Calu3 (cell line): ENCODE measurements at places on chromosomes 4 and X. TPM values are rescaled to one million over a fixed set of nuclear protein-coding genes. Genes with fewer than 3 reads are reported as not detected.

- DNase-seq = no peak
These were observed 88.1 kb downstream of the FSTL5 start for GRCh38 chr4:162075726-162076125.

Gene SLC10A4
- total RNA-seq = 0.59 and 0.61 TPM in 2 replicates

DNA sequence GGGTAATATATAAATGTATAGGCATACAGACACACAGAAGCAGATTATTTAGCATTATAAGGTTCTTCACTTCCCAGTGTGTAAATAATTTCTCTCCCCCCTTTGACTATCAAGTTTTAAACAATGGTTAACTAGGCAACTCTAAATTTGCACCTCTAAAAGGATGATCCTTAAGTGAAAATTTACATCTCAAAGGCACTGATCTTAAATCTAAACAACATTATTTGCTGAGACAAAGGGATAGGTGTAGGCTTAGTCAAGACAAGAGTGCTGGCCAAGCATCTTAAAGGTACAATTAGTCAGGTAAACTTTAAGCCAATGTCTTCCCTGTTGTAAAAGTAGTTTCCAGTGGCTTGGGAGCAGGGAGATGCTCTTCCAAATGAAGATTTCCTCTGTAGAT lies 33.0 kb downstream of the NLRP2B start:
- DNase-seq = no peak

Gene CYLC1
- not detected in 2 replicates for total RNA-seq

GRCh38 chr4:2672700-2673099 lies 83.4 kb downstream of the TNIP2 start:
- no peak for DNase-seq

Gene RPL39
- total RNA-seq = 1,689 and 1,778 TPM in 2 replicates

Gene PDGFRA
- not detected in 2 replicates for total RNA-seq

Gene TREX2
- 2.0 and 2.2 TPM in 2 replicates for total RNA-seq

DNA sequence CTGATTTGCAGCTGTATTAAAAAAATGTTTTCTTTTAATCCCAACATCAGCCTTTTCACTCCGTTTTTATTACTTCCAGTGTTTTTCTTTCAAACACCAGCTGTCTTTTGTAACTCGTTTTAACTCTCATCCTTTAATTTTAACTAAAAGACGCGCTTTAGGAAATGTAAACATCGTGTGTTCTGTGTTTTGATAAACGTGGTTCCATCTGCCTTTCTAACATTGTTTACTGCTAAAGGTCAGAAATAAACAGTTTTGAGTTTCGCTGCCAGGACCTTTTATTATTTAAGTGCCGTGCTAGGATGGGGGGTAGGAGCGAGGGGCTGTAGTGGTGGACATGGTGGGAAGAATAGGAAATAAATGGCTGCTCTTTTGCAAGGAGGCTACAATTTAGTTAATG lies 1.5 kb downstream of the N4BP2 start:
- DNase-seq = no peak

GRCh38 chrX:68696267-68696990 lies 49.0 kb downstream of the STARD8 start:
- DNase-seq = no peak

Gene F11
- 0.38 and 0.86 TPM in 2 replicates for total RNA-seq

DNA sequence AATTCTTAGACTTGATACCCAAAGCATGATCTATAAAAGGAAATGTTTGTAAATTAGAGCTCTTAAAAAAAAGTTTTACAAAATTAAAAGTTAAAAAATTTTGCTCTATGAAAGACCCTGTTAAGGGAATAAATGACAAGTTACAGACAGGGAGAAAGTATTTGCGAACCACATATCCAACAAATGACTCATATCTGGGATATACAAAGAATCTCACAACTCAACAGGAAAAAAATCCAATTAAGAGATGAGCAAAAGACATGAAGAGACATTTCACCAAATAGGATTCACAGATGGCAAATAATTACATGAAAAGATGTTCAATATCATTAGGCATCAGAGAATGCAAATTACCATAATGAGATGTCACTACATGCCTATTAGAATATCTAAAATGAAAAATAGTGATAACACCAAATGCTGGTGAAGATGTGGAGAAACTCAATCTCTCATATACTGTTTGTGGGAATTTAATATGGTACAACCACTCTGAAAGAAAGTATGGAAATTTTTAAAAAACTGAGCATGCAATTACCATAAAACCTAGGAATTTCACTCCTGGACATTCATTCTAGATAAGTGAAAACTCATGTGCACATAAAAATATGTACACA lies 100.8 kb upstream of the EOLA2 start:
- DNase-seq = no peak

Gene SLC6A14
- total RNA-seq = 77.7 and 83.7 TPM in 2 replicates

DNA sequence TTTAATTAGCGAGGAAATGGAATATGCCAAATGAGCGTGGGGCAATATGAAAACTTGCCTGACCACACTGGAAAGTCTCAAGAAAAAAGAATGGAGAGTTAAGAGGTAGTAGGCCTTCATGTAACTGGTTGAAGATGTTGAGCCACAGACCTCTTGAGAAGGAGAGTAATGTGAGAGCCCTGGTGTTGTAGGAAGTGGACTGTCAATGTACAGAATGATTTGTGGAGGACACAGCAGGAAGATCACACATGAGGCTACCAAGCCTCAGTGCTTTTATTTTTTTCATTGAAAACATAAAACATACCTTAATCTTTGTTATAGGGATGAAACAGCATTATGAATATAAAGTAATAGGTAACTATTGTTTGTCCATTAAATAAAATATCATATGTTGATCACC lies 331.6 kb downstream of the UNC5C start:
- no peak for DNase-seq

GRCh38 chr4:147518086-147518485 lies 37.2 kb downstream of the EDNRA start:
- DNase-seq = no peak
